ENCODE measurements at places on chromosomes 6 and 20. TPM values are rescaled to one million over a fixed set of nuclear protein-coding genes. Genes with fewer than 3 reads are reported as not detected.

SIM1 gene
- not detected for total RNA-seq

CTSZ gene
- 52.8 TPM for total RNA-seq

CD24 gene
- 0.17 TPM for total RNA-seq

KIF25 gene
- 0.15 TPM for total RNA-seq

HLA-DQA2 gene
- not detected for total RNA-seq

CBLN4 gene
- total RNA-seq = not detected

TAAR6 gene
- not detected for total RNA-seq

LHFPL5 gene
- not detected for total RNA-seq

PPP1R14C gene
- total RNA-seq = not detected

FILIP1 gene
- 0.34 TPM for total RNA-seq

CD40 gene
- 4.4 TPM for total RNA-seq

ADGRF1 gene
- not detected for total RNA-seq

TXLNB gene
- 0.15 TPM for total RNA-seq

CLDN20 gene
- not detected for total RNA-seq

MLN gene
- not detected for total RNA-seq

BPIFB1 gene
- not detected for total RNA-seq

SLC32A1 gene
- not detected for total RNA-seq

MYLK2 gene
- total RNA-seq = 0.30 TPM

C20orf96 gene
- total RNA-seq = 2.8 TPM

LST1 gene
- not detected for total RNA-seq

LPA gene
- total RNA-seq = not detected

SLC13A3 gene
- total RNA-seq = 6.1 TPM

ULBP3 gene
- 18.5 TPM for total RNA-seq

HLA-B gene
- 39.8 TPM for total RNA-seq

HNF4A gene
- total RNA-seq = not detected

ARMC12 gene
- total RNA-seq = under 0.01 TPM

EYA2 gene
- 1.0 TPM for total RNA-seq

MUCL3 gene
- not detected for total RNA-seq

FOXC1 gene
- total RNA-seq = 3.0 TPM

POLR1C gene
- total RNA-seq = 24.2 TPM

EDEM2 gene
- 28.1 TPM for total RNA-seq

PRRT1 gene
- 0.17 TPM for total RNA-seq

LGSN gene
- total RNA-seq = not detected

TREM2 gene
- total RNA-seq = not detected

GNMT gene
- total RNA-seq = not detected

C2 gene
- 0.30 TPM for total RNA-seq

MLIP gene
- total RNA-seq = 0.59 TPM

AVP gene
- not detected for total RNA-seq

WTAP gene
- 60.4 TPM for total RNA-seq

CCDC170 gene
- total RNA-seq = 0.15 TPM

MYLK4 gene
- under 0.01 TPM for total RNA-seq

TMEM244 gene
- total RNA-seq = not detected

RGL2 gene
- total RNA-seq = 25.7 TPM

MUC21 gene
- total RNA-seq = not detected

TAAR9 gene
- not detected for total RNA-seq

PRL gene
- total RNA-seq = not detected

NQO2 gene
- 44.3 TPM for total RNA-seq

GABRR1 gene
- total RNA-seq = not detected

CNR1 gene
- total RNA-seq = 0.45 TPM

SIRPB1 gene
- total RNA-seq = 0.67 TPM

BPIFB2 gene
- total RNA-seq = not detected

NOX3 gene
- not detected for total RNA-seq

CAP2 gene
- 2.7 TPM for total RNA-seq

IMPG1 gene
- not detected for total RNA-seq

MCHR2 gene
- not detected for total RNA-seq

HDGFL1 gene
- total RNA-seq = not detected

ESR1 gene
- under 0.01 TPM for total RNA-seq

RNF182 gene
- 3.9 TPM for total RNA-seq

Data from bronchus fibroblast of lung (primary cell).